ENCODE measurements at places on chromosomes 6 and 20.
A peak's percentile ranks its signal among the peaks of the same experiment; 100 is the strongest.

- DNase-seq = no peak
Observed at GRCh38 chr6:81891874-81892273, 139.4 kb upstream of the TENT5A start.

GRCh38 chr6:166581091-166581511 is 5.4 kb downstream of the RAMACL start:
- no peak for DNase-seq

DNA sequence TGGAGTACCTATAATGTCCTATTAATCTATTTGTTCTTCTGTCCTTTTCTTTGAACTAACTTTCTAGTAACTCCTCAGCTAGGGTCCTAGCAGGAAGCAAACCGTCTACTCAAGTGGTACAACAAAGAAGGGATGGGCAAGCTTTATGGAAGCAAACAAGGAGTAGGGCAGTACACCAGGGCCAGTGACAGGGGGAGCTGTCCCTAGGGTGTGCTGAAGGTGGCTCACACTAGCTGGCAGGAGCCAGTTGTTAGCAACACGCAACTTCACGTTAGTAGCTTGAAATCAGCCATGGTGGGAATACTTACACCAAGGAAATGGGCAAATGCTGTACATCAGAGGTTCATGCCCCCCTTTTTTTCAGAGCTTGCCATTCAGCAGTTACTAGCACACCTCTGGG is 74.0 kb upstream of the EYA2 start:
- DNase-seq = no peak

GRCh38 chr6:167659046-167659445 is 167.7 kb upstream of the AFDN start:
- no peak for DNase-seq

- no peak for DNase-seq
Observed at GRCh38 chr6:104766595-104766994, 93.1 kb downstream of the HACE1 start.

DNA sequence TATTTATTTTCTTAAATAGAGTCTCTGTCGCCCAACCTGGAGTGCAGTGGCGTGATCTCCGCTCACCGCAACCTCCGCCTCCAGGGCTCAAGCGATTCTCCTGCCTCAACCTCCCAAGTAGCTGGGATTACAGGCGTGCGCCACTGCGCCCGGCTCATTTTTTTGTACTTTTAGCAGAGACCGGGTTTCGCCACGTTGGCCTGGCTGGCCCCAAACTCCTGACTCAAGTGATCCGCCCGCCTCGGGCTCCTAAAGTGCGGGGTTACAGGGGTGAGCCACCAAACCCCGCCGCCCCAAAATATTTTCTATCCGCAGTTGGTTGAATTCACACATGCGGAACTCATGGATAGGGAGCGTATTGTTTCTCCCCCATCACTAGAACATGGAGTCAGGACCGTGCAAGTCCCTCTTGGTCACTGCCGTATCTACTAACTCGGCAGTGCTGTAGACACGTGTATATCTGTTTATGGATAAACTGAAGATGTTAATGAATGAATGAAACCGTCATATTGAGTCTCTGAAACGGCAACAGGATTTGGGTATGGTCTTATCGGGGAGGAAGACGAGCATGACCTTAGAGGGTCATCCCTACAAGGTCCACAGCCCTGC is 904 bp downstream of the MKKS start:
- DNase-seq = no peak

- no peak for DNase-seq
Observed at GRCh38 chr6:39330057-39330456, 7.6 kb upstream of the KCNK16 start.

DNA sequence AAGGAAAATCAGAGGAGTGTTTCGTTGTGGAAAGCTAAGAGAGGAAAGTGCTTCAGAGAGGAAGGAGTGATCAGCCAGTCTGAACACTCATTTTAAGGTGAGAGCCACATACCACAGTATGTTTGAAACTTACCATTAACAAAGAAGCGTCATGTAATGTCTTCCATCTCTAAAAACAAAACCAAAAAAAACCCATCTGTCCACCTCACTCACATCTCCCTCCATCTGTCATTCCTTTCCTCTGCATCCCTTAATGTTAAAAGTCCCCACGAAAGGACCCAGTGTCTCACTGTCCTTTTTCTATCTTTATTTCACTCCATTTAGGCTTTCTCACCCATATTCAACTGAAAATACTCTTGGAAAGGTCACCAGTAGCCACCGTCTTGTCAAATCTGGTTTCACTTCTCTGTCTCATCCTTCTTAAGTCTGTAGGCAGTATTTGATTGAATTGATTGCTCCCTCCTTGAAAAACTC is 59.4 kb upstream of the GNRH2 start:
- DNase-seq = no peak

GRCh38 chr20:47392721-47393073 is 36.2 kb upstream of the ZMYND8 start:
- DNase-seq = no peak

DNA sequence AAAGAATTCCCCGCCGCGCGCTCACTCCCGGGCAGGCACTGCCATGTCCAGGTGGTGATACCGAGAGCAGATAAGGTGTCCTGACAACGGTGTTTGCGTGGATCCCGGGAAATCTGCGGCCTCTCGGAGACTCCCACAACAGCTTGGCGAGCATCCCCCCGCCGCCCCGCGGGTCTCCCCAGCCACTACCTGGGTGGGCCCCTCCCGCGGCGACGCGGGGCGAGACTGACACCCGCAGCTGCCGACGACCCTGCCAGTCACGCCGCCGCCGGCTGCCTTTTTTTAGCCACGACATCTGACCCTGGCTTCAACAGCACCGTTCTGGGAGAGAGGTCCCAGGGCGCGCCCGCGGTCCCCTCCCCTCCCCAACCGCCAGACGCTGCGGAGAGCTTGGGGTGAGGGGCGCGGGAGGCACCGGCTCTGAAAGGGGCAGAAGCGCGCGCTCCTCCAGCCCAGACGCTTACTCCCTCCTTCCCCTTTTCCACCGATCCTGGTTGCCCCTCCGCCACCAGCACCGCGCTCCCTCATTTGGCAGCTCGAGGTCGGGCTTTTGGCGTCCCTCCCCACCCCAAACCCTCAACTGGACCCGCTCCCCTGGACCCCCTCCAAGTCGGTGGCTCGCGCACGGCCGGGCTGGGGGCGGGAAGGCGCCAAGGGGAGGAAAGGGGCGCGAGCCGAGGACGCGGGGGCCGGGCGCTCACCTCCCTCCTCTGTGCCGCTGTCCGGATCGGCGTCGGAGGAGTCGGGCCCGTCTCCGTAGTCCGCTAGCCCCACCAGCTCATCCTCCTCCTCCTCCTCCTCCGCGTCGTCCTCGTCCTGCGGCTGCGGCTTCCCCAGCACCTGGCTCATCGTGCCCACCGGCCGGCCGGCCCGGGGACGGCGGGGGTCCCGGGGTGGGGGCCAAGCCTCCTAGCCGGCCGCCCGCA is 665 bp downstream of the RRAGD start:
- no peak for DNase-seq

GRCh38 chr6:39415482-39415881 is 93.0 kb upstream of the KCNK16 start:
- DNase-seq = no peak

- no peak for DNase-seq
Observed at GRCh38 chr20:40467067-40467466, 222.0 kb downstream of the MAFB start.

GRCh38 chr6:122692175-122692598 is 82.0 kb downstream of the PKIB start:
- no peak for DNase-seq

- DNase-seq = no peak
Observed at GRCh38 chr6:137353346-137353745, 134.2 kb upstream of the IFNGR1 start.

DNA sequence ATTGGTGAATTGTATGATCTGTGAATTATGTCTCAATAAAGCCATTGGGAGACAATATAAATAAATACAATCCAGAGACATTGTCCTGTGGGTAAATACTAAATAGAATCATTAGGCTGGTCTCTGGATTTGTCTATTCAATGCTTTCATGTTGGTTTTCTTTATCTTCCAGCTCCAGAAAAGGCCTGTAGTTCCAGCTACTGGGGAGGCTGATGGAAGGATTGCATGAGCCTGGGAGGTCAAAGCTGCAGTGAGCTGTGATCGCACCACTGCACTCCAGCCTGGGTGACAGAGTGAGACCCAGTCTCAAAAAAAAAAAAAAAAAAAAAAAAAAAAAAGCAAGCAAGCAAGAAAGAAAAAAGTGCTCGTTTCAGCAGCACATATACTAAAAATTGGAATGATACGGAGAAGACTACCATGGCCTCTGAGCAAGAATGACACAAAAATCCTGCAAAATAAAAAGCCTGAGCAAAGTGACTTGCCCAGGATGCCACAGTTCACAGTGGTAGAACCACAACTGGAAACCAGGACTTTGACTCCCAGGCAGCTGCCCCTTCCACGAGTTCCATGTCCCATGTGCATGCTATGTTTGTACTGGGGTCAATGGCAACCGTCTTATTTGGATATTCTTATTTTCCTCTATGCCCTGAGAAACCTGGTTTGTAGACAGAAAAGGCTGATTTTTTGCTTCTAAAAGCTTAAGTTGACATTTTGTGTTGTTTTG is 33.6 kb upstream of the GMPR start:
- no peak for DNase-seq

DNA sequence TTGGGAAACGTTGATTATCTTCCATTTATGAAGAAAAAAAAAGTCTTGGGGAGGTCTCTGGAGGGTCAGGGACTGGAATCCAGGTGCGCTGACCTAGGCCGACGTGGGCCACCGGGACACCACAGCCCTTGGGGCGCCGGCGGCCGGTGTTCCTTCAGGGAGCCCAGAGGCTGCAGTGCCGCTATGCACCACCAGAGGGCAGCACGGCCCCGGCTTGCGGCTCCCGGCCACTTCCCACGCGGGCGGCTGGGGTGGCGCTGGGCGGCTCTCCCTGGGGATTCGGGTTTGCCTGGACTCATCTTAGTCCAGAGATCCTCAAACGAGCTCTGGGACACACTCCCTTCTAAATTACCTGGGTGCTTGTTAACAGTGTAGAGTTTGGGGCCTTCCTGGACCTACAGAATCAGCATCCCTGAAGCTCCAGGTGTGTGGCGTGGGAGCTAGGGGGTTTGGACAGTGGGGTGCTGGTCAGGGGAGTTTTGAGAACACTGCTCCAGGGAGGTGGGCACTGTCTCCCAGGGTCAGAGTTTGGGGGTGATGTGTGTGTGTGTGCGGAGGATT is 23.0 kb upstream of the GTSF1L start:
- peak; percentile 32 for DNase-seq

GRCh38 chr6:88705601-88706000 is 257.8 kb downstream of the RNGTT start:
- no peak for DNase-seq

- no peak for DNase-seq
Observed at GRCh38 chr6:123338394-123338793, 298.4 kb downstream of the TRDN start.

DNA sequence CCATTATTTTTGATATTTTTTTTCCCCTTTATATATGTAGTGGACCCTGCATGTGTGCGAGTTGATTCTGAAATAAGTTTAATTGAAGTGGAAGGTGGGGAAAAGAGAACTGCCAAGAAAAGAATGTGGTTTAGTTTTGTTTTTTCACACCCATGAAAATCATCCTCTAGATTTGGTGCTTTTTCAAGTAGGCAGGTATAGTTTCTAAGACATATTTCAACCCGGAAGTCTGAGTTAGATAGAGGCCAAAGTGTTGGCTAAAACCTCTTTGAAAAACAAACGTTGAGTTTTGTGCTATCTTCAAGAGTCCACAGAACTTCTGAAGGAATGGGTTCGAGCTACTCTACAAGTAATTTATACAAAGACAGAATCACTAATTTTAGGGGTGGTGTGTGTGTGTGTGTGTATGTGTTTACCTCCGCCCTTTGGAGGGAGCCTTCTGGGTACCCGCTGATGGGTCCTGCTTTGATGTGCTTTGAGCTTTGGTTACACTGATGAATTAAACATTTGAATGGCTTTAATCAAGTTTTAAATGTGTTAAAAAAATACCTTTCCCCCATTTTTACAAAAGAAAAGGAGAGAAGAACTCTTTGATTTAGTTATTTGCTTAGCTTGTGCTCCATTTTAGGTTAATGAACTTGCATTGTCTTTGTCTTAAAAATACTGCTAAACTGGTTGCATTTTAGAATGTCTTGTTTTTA is 2.5 kb downstream of the RREB1 start:
- no peak for DNase-seq

DNA sequence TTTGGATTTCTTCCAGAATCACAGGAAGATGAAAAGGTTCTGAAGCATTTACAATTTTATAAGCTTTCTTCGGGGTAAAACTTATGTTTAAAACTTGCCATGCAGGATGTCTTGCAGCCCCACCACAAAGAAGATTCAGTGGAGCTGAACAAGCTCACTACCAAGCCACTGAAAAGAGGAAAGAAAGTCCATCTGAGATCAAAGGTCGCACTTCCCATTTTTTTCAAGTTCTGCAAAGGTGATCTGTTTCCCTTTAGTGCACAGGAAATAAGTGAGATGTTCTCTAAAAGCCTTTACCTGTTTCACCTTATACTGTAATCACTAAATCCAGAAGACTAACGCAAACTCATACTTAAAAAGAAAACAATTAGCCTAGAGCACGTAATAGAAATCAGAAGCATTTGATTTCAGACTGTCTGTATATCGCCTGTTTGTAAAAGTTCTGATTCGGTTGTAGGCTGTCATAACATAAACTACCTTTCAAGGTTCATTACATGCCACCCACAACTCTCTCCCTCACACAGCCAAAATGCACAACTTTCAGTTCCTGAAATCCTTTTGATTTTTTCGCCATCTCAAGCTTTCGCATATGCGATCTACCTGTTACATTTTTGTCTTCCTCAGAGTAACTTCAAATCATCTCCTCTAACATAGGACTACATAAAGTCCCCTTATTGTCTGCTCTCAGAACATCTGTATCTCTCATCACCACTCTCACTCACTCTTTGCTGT is 1.8 kb downstream of the ECHDC1 start:
- DNase-seq = no peak

DNA sequence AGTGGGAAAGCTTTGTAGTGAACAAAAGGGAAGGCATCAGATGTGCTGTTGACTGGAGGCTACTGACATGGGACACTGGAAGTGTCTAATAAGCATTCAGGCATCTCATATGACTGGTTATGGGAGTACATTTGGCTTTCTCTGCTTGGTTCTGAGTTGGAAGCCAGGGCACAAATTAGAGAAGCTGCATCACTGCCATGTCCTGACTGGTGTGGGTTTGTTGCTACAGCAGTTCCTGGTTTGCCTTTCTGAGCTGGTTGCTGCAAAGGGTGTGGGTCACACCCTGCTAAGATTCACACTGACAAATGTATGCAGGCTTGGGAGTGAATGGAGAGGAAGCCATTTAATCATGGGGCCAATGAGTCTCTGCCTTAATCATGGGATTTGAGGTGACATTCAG is 36.2 kb upstream of the NANP start:
- DNase-seq = no peak

- no peak for DNase-seq
Observed at GRCh38 chr6:112235956-112236355, 18.4 kb downstream of the LAMA4 start.

Data from activated CD8-positive, alpha-beta memory T cell treated with anti-CD3 and anti-CD28 coated beads for 1 hour (primary cell).